Motor neuron (in vitro differentiated cells): ENCODE measurements at places on chromosomes 16 and 17.

GRCh38 chr17:42408061-42408460 is 15.0 kb downstream of the CAVIN1 start:
- ATAC-seq: no peak

- peak; percentile 22 for ATAC-seq
Measured at GRCh38 chr17:39461926-39462569, 762 bp downstream of the CDK12 start.

GRCh38 chr16:49200223-49200820 is 81.3 kb downstream of the CBLN1 start:
- no peak for ATAC-seq

DNA sequence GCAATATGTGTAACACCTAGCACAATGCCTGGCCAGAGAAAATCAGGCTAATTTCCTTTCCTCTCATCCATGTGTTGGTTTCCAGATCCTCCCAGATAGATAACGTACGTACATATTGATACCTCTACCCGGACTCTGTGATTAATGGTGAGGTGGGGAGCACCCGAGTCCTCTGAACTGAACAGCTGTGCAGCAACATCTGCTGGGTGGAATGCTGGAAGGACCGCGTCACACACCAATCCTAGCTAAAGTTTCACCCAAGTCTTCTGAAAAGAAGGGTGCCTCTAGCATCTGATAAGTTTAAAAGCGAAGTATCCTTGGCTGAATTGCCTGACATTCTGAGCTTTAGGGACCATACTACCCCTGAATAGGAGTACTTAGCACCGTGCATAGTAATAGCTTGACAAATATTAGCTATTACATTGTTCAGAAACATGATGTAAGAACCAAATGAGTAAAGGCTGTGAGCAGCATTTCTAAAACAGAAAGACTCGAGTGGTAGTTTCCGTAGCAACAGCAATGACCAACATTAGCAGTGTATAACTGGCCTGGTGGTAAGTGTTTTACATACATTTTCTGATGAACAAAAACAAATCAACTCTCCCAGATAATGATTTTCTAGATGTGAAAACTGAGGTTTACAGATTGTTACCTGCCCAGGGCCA is 91.4 kb downstream of the SYCE1L start:
- peak; percentile 92 for ATAC-seq

DNA sequence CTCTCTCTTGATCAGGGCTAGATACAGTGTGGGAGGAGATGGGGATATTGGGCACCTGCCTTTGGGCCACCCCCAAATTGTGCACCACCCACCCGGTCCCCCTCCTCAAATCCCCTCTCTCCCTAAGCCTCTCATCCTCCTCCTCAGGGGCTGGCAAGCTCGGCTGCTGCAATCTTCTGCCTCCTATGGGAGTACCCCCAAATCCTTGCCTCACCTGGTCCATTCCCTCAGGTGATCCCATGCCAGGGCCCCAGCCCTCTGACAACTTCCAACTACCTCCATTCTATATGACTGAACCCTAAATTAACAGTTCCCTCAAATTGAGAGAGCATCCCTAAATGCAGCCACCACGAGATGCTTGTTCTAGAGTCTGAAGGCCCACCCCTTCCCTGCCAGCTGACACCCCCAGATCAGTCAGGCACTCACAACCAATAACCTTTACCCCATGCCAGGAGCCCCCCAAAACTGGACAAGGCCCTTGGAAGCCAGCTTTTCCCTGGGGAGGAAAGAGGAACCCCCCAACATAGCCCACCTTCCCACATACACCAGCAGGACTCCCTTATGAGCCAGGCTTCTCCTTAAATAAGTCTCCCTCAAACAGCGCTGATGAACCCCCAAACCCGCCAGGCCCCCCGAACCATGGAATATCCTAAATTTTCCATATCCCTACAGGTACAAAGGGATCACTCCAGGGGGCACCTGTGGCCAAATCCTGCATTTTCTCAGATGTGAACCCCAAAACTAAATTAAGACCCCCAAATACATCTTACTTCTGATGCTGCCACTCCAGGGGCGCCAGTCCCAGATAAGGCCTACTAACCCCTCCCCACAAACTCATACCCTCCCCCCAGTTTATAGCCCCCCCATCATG is 3.2 kb downstream of the DLG4 start:
- no peak for ATAC-seq

DNA sequence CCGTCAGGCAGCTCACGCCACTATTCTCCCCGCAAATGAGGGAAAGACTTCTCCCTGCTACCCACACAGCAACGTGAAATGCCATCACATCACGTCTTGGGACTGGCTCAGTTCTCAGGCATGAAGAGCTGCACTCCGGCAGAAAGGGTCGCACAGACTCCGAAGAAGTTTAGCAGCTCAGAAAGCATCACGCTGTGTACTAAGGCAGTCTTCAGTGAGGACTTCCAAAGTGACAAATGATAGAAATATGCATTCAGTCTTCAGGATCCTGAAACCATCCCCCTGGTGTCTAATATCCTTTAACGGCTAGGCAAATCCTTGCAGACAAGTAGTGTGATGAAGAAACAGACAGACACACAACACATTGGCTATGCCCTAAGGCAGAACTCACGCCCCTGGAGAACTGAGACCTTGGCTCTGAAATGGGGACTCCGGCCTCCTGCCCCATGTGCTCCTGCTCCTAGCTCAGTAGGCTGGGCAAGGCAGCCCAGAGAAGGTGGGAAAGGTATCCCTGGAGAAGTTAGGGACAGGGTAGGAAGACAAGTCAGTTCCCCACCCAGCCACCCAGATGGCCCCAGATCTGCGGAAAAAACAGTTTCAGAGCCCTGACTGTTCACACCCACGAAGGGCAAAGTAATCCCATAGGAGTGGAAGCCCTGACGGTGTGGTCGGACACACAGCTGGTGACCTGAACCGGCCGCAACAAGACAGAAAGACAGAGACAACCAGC is 1.6 kb downstream of the XYLT1 start:
- ATAC-seq: peak; percentile 10

DNA sequence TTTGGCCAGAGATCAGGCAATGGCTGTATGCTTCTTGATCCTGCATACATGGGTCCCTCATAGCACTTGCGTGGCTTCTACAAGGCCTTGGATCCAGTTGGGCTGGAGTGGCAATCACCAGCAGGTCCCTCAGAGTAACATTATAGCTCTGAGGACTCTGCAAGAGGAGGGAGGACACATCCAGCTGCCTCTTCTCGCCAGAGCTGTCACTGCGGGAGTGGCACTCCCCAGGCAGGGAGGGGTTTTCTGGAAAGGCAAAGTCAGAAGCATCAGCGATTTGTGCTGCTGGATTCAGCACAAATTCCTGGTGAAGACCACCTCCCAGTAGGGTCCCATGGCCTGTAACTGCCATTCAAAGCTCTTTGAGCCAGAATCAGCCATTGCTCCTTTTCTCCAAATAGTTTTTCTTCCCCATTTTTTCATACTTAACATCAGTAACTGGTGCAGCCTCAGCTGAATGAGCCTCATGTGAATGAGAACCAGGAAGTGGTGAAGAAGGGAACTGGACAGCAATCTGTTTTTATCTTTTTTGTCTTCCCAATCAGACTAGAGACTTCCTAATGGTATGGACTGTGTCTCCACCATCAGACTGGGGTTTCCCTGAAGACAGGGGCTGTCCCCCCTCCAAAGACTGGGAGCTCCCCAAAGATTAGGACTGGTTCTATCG is 40.6 kb upstream of the HOXB13 start:
- no peak for ATAC-seq

DNA sequence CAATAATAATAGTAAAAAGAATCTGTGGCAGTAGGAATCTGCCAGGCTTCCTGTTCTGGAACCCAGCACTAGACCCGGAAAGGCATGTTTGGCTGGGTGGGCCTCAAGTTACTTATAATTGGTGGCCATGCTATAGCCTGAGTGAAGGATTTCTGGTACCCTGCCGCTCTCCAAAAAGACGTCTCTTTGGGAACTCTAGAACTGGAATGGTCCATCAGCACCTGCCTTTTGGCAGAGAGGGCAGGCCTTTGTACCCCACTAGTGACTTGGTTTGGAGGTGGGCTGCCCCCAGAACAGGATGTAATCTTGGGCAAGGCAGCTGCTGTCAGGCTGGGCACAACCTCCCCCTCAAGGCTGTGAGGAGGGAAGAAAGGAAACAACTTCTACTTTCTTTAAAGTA is 29.3 kb upstream of the ST6GALNAC1 start:
- no peak for ATAC-seq

DNA sequence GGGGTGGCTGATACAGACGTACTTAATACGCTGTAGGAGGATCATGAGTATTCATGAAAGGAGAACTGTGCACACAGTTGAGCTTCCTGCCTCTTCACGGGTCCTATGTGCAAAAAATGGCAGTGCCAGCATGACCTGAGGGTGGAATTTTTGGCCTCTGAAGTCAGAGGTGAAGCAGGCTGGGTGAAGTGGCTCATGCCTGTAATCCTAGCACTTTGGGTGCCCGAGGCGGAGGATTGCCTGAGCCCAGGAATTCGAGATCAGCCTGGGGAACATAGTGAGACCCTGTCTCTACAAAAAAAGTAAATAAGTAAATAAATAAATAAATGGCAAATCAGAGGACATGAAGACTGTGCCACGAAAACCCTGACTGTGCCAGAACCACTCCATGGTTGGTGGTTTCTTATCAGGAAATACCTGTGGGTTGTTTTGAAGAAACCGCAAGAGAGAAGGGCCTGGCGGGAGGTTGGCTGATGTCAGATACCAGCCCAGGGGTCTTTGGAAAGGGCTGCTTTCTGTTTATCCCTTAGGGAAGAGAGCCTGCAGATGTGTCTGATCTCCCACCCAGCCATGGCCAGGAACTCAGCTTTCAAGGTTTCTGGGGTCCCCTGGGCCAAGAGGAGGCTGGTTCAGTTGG is 3.4 kb downstream of the ASPSCR1 start:
- ATAC-seq: no peak

DNA sequence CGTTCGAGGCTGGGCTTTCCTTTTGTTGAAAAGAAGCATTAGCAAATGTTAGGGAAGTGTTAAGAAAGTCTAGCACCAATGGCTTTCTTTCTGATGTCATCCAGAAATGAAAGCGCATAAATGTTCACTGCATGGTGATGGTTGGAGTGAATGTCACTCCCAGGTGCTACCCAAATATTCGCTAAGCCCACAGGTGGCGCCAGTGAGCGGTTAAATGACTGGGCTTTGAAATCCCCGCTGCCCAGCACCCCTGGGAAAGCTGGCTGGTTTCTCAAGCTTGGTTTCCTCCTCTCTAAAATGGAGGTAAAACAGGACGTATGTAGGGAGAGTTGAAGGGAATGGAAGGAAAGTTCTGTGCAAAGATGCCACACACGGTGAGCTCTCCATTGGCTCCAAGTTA is 104.4 kb downstream of the IRX5 start:
- no peak for ATAC-seq

- ATAC-seq: peak; percentile 67
Measured at GRCh38 chr17:14760719-14761411, 460.0 kb downstream of the HS3ST3B1 start.

- ATAC-seq: no peak
Measured at GRCh38 chr17:76683921-76684745, 26.6 kb downstream of the MXRA7 start.

DNA sequence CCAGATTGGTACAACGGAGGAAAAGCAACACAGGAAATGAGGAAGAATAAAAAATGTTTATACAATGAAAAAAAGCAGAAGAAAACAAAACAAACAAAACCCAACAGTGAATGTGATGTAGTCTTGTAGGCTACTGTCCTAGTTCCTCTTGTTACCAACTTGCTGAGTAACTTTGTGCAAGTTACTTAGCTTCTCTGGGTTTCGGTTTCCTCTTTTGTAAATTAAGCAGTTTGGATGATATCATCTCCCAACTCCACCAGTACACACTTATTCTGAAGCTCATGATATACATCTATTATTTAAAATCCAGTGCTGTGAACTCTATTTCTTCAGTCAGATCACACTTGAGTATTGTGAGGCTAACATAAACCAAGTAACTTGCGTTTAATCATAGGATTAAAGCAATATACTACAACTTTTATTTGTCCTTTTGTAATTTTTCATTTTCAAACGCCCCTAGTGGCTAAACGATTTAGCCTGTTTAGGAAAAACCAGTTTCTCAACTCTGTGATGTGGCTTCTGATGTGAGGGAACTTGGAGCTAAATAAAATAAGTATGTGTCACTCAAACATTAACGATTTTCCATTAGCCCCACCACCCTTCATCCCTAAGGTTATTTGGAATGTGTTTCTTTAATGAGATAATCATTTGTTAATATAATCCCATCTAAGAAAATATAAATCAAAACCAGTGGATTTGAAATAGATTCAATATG is 1.4 kb upstream of the UNK start:
- no peak for ATAC-seq

DNA sequence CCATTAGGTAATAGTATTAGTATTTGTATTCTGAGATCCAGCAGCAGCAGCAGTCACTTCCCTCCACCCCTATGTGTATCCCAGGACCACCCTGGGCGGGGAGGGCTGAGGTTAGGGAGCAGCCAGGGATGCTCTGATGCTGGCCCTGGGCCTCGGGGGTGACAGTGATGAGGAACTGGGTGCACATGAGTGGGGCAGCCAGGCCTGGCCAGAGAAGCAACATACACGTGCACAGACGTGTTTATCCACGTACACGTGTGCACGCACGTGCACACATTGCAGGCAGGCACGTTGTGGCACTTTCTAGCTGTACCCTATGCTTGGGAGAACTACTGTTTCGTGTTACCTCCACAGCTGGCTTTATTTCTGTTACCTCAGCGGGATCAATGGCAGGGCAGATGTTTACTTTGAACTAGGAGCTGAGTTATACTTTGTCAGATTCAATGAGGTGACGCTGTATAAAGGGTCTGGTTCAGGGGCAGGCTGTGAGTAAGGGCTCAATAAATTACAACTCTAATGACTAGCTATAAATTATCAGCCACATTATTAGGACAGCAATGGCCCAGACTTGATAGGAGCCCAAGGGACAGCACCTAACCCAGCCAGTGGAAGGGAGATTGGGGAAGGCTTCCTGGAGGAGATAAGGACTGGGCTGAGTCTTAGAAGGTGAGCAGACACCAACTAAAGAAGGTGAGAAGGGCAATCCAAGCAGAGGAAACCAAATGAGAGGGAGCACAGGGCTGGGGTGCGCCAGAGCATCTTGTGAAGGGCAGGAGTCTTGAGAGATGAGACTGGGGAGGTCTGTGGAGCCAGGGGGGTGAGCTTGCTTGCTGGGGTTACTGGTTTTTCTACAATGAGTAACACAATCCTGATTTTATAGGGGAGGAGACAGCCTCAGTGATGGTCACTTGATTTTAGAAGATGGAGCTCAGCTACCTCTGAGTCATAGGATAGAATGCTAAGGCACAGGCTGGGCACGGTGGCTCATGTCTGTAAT is 22.4 kb upstream of the CA4 start:
- ATAC-seq: peak; percentile 60

- no peak for ATAC-seq
Measured at GRCh38 chr16:51523400-51523799, 372.3 kb upstream of the SALL1 start.

- no peak for ATAC-seq
Measured at GRCh38 chr17:62876063-62876462, 67.9 kb upstream of the MARCHF10 start.
